Thoracic aorta (tissue), 2 donors: ENCODE measurements at places on chromosomes 4 and X. TPM values are rescaled to one million over a fixed set of nuclear protein-coding genes. Genes with fewer than 3 reads are reported as not detected.
A peak's percentile ranks its signal among the peaks of the same experiment; 100 is the strongest.

Gene MAGEC1
- not detected for total RNA-seq

Gene TACR3
- total RNA-seq: not detected

Gene NOX1
- not detected for total RNA-seq

Gene IL3RA
- total RNA-seq: 7.3 TPM

Gene SRPK3
- total RNA-seq: 4.9 TPM

GRCh38 chrX:73525928-73526690, 36.9 kb upstream of the CHIC1 start:
- no peaks in the 10 kb centered on the region for H3K36me3 ChIP-seq
- H3K4me1 ChIP-seq: no peaks in the 10 kb centered on the region
- H3K27ac ChIP-seq: no peak overlapping the region
- H3K4me3 ChIP-seq: no peak overlapping the region
- no peaks in the 10 kb centered on the region for H3K27me3 ChIP-seq

DNA sequence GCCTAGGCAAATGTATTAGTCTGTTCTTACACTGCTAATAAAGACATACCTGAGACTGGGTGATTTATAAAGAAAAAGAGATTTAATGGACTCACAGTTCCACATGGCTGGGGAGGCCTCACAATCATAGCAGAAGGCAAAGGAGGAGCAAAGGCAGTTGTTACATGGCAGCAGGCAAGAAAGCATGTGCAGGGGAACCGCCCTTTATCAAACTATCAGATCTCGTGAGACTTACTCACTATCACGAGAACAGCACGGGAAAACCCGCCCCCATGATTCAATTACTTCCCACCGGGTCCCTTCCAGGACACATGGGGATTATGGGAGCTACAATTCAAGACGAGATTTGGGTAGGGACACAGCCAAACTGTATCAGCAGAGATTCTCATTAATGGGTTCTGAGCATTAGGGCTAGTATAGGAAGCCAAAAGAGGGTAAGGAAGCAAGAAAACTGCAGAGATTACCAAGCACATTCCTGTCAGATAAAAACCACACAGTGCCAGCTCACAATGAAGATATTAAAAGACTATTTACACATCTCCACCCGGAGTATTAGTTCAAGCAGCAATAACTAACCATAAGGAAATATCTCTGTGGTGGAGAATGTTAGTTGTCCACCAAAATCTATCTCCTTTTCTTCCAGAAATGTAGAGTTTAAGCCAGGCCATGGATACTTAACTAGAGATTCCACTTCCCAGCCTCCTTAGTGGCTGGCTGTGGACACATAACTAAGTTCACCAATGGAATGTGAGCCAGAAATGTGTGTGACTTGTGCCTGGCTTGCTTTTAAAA, 61.2 kb upstream of the HOPX start:
- no peaks in the 10 kb centered on the region for H3K36me3 ChIP-seq
- H3K4me1 ChIP-seq: no peaks in the 10 kb centered on the region
- H3K27ac ChIP-seq: no peak overlapping the region
- H3K27me3 ChIP-seq: no peaks in the 10 kb centered on the region
- no peak for DNase-seq

DNA sequence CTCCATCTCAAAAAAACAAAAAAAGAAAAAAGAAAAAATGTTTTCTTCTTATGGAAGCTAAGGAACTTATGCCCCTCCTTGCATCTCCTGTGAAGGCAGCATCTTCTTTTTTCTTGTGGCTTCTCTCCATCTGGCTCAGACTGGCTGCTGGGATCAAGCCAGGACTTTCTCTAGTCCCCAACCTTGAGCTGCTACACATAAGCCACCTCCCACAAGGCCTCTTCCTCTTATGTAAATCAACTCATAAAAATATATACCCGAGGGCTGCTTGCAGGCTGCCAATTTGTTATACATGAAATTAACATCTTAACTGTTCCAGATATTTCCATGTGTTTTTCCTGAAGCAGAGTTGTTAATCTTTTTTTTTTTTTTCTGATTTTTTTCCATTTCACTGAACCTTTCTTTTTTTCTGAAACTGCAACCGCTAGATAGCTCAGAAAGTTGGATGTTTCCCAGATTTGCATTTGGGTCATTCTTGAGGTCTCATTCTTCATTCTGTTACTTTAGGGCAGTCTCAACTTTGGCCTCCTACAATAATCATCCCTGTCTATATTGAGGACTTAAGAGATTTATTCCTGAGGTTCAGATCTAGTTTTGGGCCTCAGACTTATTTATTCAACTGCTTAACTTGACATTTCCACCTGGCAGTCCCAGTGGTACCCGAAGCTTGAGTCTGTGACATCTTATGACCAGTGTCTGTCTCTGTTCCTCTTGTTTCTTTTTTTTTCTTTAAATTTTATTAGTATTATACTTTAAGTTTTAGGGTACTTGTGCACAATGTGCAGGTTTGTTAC, 10.3 kb downstream of the SNX25 start:
- H3K27ac ChIP-seq: peak overlapping the region; percentile 52
- no peaks in the 10 kb centered on the region for H3K36me3 ChIP-seq
- no peaks in the 10 kb centered on the region for H3K27me3 ChIP-seq
- peaks cover 17% of the 10 kb centered on the region for H3K4me1 ChIP-seq
- H3K4me3 ChIP-seq: no peak overlapping the region

Gene TCEAL7
- 12.2 TPM for total RNA-seq

Gene GAGE12J
- total RNA-seq: not detected

Gene BRS3
- total RNA-seq: not detected

DNA sequence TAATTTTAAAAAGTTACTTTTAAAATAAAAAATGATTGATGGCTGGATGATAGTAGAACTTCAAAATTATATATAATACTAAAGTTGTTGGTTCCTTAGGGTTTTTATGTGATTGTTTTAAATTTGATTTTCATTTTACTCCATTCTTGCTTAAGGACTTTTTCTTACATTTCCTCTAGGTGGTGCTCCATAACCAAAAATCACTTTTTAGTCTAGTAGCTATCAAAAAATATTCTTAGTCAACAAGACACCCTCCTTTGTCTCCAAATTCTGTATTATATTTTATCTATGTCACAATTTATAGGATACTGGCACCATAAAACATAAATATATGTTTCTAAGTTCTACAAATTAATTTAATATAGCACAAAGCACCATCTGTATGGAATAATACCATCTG, 67.2 kb upstream of the BRWD3 start:
- H3K4me3 ChIP-seq: no peak overlapping the region
- no peaks in the 10 kb centered on the region for H3K27me3 ChIP-seq
- DNase-seq: no peak
- H3K27ac ChIP-seq: no peak overlapping the region
- H3K36me3 ChIP-seq: no peaks in the 10 kb centered on the region
- no peaks in the 10 kb centered on the region for H3K4me1 ChIP-seq

Gene TAF7L
- total RNA-seq: not detected

GRCh38 chr4:59855630-59856352, 1344.3 kb upstream of the ADGRL3 start:
- no peak overlapping the region for H3K27ac ChIP-seq
- H3K36me3 ChIP-seq: no peaks in the 10 kb centered on the region
- no peak overlapping the region for H3K4me3 ChIP-seq
- H3K27me3 ChIP-seq: no peaks in the 10 kb centered on the region
- H3K4me1 ChIP-seq: no peaks in the 10 kb centered on the region

Gene EPGN
- total RNA-seq: not detected

GRCh38 chr4:146191766-146192458, 16.4 kb downstream of the LSM6 start:
- DNase-seq: no peak
- no peak overlapping the region for H3K27ac ChIP-seq
- H3K36me3 ChIP-seq: peaks cover 23% of the 10 kb centered on the region
- H3K27me3 ChIP-seq: no peaks in the 10 kb centered on the region

DNA sequence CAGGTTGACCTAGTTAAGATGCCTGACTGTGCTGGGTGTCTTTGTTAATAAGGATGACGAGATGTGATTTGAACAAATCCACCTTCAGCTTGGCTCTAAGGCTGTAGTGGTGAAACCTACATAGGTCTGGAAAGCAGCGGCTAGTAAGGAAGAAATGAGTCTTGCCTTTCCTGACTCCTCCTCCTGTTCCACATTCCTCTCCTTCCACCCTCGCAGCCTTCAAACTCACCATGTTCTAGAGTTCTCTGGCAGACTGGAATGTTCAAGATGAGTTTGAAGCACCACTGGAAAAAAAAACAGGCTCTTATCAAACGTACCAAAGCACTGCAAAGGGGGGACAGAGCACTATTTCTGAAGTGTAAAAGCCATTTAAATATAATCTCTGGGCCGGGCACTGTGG, 395.4 kb downstream of the BMPR1B start:
- no peaks in the 10 kb centered on the region for H3K27me3 ChIP-seq
- H3K4me3 ChIP-seq: no peak overlapping the region
- H3K36me3 ChIP-seq: no peaks in the 10 kb centered on the region
- no peak overlapping the region for H3K27ac ChIP-seq
- no peak for DNase-seq
- no peaks in the 10 kb centered on the region for H3K4me1 ChIP-seq
